ENCODE measurements at places on chromosomes 7 and 10.

GRCh38 chr7:127943541-127944521, 87.4 kb downstream of the LRRC4 start:
- DNase-seq, result no peak

GRCh38 chr10:114195079-114195478, 15.9 kb downstream of the TDRD1 start:
- no peak for DNase-seq

- DNase-seq, result no peak
Observed at GRCh38 chr10:20920061-20920460, 22.9 kb upstream of the NEBL start.

DNA sequence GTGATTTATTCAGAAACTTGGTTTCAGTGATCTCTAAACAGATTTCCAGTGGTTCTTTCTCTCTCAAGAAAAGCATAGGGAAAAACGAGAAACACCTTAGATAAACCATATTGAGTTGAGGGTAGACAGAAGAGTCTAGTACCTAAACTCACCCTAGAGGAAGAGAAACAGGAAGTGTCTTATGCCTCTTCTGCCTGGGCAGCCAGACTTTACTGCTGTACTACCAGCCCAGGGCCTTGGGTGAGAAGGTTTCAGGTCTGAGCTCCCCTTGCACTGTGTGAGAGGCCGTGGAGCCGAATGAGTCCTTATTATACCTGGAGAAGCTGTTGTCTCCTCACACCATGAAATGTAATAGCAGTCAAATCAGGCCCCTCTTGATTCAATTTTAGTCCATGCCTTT, 18.2 kb downstream of the HIF1AN start:
- DNase-seq, result no peak

DNA sequence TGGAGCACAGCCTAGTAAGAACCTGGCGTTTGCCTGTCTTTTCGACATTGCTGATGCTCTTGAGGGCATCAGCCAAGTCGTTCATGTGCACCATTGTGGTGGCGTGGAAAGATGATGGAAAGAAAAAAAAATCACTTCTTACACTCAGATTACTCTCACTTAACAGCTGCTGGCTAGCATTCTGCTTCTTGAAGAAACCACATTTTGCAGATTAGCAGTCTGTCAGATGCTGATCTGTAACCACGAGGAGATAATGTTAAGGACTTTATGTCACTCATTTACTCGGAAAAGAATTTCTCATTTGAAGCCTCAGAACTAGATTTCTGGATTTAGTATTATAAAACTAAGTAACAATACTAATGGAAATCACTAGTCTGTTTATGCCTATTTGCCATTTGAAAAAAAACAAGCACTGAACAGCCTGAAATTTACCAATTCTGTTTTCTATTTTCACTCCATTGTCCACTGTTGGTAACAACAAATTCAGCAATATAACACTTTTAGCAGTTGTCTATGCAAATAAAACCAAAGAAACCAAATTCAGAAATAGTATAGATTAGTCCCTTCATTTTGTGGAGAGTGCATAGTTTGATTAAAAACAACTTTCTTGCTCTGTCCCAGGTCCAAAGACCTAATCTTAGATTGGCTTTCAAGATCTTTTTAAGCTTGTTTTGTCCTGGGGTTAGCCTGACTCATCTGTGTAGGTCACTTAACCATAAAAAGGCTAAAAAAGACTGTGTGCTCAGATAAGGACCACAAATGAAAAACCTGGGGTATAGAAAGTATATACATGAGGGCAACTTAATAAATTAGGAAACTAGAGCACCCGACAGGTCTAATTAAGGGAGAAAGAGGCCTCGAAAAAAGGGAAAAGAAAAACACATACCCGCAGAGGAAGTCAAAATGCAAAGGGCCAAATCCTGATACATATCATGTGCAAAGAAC, 67.5 kb downstream of the NT5C2 start:
- no peak for DNase-seq

DNA sequence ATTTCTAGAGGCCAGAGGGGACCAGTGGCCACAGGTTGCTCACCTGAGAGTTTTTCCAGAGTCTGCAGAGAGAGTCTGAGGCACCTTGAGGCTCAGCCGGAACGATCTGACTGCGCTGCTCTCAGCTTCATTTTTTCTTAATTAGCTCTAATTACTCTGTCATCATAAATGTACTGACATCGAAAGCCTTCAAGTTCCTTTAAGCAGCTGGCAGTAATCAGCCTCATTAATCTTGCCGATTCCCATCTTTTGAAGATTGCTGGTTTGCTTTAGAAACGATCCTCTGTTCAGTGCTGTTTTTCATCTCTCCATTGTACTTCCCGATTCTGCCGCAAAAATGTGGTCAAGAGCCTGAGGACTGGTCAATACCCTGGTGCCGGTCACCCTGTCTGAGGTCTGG, 454.7 kb downstream of the TYW1 start:
- no peak for DNase-seq

DNA sequence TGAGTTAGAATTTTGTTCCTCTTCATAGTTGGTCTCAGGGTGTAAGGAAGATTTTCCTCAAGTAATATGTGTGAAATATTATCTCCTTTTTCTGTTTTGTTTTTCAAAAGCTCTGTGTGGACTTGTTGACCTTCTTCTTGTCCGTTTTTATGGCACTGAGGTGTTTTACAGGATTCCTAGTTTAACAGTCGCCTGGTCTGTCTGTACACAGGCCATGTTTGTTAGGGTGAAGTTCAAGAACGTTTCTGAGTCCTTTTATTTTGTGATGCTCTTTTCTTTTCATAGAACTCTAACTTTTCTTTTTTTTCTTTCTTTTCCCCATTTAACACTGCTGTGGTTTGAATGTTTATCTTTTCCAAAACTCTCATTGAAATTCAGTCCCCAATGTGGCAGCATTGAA, 18.5 kb downstream of the TACC2 start:
- DNase-seq, result no peak

DNA sequence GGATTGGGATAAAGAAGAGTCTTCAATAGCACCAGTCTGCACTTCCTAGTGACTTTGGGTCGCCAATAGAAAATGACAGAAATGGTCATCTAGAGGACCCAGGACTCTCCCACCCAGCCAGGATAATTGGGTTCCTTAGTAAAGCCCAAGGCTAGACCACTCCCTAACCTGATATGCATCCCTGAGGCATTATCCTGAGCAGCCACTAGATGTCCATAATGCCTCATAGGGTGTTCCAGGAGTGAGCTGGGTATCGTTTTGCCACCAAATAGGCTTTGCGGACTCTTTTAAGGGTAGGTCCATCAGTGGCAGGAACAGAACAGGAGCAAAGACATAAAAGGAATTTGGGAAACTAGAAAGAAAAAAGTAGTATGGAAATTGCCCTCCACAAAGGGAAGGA, 4.5 kb upstream of the LRRC4 start:
- DNase-seq, result no peak

DNA sequence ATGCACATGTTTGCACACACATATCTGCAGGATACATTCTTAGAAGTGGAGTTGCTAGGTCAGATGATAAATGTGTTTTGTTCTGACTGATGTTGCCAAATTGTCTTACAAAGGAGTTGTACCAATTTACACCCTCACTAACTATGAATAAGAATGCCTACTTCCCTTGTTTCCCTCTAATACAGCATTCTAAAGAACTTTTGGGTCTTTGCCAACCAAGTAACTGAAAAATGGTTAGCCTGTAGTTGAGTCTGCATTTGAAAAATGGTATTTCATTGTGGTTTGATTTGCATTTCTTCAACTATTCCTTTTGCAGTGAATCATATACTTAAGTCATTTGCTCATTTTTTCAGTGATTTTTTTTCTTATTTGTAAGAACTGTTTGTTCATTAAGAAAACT, 48.4 kb downstream of the TMEM26 start:
- no peak for DNase-seq

DNA sequence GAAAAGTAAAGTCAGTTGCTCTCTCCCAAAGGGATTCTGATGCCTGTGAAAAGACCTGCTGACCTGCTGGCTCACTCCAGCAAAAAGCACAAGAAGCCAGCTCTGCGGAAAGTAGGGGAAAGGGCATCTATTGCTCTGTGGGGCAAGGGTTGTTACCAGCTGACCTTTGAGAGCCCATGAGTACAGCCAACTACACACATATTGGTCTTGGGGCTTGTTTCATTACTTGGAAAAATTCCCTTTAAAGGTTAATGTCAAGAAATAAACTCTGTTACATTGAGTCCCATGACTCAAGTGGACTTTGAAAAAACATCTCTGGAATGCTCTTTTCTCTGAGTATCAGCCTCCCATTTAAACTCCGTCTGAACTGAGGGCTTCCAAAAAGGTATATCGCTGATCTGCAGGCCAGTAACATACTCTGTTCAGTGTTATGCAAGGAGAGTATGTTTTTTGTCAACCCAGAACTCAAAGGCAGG, 53.2 kb downstream of the PANK1 start:
- peak; percentile 83 for DNase-seq

DNA sequence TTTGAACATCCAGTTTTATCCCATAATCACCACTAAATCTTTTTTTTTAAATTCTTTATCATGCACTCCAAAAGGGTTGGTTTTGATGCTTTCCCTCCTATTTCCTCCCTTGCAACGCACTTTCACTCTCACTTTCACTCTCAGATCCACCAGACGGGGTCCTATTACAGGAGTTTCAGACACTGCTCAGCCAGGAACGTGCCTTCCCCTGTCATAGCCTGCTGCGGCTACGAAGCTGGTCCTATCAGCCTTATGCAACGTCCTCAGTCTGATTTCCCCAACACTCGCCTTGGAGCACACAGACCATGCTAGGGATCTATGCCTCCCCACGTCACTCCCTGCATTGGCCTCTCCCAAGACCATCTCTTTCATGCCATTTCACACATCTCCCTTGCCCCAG, 23.4 kb downstream of the ZPBP start:
- peak; percentile 49 for DNase-seq

- DNase-seq, result no peak
Observed at GRCh38 chr7:107332488-107333269, 137.2 kb upstream of the GPR22 start.

GRCh38 chr10:49180444-49180860, 7.7 kb downstream of the TMEM273 start:
- no peak for DNase-seq

GRCh38 chr7:128948976-128949760, 11.4 kb downstream of the IRF5 start:
- DNase-seq, result no peak

All from thyroid gland (tissue), 4 donors.